ENCODE measurements at places on chromosomes 4 and X. TPM values are rescaled to one million over a fixed set of nuclear protein-coding genes. Genes with fewer than 3 reads are reported as not detected.

The FBXW7 gene
- total RNA-seq: 33.5 TPM

The UGT2A1 gene
- total RNA-seq: not detected

DNA sequence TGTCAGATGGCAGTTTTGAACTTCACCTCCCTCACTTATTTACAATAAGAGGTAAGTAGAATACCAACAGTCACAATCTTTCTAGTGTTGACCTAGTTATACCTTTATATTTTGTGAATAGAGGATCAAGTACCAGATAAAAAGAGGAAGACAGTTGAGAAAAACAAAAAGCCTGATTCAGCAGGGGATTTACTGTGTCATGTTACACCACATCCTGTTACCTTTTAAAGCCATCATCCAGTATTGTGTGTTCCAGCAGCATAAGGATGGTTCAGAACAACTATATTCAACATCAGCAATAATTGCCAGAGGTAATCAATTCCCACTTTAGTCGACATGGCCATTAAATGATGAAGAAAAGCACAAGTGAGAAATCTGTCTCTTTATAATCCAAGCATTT is 21.3 kb upstream of the CXCL6 start:
- no peak for DNase-seq

DNA sequence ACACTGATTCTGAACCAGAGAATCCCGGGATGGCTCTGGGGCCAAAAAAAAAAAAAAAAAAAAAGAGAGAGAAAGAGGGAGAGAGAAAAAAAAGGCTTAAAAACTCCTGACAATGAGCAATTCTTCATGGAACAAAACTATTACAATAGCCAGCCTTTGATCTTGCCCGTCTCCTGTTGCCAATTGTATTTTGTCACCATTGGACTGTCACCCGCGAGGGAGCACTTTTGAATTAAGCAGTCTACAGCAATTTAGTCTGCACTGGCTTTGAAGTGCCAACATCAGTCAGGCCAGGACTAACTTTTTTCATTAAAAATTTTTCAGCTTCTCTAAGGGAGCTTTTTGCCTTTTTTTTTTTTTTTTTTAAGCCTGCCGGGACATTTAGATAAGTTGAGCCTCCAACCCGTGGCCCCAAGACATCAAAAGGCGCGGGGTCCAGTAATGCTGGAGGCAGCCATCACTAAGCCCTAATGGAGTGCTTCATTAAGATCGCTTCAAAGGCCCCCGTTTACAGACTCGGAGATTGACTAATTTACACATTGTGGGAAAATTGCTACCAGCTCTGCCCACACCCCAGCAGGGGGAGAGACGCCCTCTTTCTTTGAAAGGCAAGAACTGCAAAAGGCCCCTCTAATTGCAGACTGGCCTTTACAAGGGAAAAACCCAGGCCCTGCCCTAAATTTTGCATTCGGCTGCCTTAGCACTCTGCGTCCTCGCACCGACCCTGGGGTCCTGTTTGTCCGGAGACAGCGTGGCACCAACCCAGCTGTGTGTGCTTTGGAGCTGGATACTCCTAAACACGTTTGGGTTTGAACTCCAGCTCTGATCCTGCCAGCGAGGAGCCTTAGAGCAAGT is 98.1 kb upstream of the MSX1 start:
- DNase-seq: peak; percentile 71

DNA sequence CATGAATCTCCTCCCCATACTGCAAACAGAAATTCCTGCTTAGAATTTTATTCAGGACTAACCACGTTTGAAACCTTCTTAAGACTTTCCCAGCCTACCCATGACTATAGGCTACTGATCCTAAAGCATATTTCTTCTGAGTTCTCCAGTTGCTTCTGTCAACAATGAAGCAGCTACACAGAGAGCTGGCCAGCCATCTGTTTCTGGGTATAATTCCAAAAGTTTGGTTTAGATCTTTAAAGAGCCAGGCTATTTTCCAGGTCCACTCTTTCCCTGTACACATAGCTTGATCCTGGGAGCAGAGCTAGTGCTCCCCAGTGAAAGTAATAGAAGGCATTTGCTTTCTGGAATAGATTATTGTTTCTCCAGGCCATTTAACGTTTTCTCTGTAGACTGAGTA is 4.0 kb upstream of the ITM2A start:
- no peak for DNase-seq

DNA sequence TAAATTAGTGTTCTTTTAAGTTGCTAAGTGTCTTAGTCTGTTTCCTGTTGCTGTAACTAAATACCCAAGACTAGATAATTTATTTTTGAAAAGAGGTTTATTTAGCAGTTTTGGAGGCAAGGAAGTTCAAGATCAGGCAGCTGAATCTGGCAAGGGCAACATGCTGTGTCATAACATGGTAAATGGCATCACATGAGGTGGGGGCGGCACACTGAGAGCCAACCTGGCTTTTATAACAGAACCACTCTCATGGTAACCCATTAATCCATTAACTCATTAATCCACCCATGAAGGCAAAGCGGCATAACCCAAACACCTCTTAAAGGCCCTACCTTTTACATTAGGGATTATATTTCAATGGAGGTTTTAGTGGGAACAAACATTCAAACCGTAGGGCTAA is 182.2 kb upstream of the GATB start:
- DNase-seq: peak; percentile 5

DNA sequence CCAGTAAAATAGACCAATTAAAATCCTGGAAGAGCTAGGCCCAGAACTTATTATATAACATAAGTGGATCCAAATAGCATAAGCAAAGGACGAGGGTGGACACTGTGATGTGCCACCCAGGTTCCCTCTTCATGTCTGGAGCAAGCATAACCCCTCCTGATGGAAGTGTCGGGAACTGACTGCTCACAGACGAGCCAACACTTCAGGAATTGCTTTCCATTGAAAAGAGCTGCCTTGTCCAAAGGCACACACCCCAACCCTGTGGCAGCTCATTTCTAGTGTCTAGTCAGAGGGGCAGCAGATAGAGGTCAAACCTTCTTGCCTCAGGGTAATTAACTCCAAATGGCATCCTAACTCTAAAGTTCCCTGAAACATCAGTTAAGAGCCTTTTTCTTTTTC is 15.3 kb downstream of the DDIT4L start:
- DNase-seq: no peak

Measured in A673 (cell line).